ENCODE measurements at places on chromosomes 7 and 10.

- no peak for DNase-seq
Observed at GRCh38 chr10:70285476-70285831, 1.6 kb upstream of the NPFFR1 start.

DNA sequence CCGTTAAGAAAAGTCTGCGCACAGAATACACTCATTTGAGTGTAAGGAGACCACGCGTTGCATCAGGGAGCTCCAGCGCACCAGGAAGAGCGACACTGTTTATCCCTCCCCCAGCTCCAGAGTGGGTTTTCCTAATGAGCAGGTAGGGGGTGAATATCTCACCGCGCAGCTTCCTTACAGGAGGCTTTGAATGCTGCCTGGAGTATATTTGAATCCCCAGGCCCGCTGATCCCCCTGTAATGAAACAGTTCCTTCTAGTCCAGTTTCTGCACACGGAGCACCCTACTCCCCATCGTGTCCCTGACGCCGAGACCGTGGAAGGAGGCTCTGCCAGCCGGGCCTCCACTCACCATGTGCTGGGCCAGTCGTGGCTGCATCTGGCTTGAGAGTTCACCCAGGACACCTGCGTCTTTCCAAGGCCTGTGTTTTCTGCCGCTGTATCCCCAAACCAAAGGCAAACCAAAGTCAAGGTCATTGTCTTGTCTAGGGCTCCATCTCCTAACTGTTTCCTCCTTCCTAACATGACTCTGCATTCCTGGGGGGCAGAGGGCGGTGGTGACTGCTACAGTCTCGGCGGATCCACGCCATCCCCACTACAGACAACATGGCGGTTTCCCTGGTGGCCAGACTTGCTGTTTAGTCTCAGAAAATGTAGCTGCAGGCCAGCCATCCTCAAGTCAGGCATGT, 167.8 kb downstream of the USP6NL start:
- no peak for DNase-seq

- no peak for DNase-seq
Observed at GRCh38 chr10:96380821-96381220, 22.0 kb upstream of the OPALIN start.

GRCh38 chr7:130932667-130933432, 198.8 kb upstream of the KLF14 start:
- no peak for DNase-seq

DNA sequence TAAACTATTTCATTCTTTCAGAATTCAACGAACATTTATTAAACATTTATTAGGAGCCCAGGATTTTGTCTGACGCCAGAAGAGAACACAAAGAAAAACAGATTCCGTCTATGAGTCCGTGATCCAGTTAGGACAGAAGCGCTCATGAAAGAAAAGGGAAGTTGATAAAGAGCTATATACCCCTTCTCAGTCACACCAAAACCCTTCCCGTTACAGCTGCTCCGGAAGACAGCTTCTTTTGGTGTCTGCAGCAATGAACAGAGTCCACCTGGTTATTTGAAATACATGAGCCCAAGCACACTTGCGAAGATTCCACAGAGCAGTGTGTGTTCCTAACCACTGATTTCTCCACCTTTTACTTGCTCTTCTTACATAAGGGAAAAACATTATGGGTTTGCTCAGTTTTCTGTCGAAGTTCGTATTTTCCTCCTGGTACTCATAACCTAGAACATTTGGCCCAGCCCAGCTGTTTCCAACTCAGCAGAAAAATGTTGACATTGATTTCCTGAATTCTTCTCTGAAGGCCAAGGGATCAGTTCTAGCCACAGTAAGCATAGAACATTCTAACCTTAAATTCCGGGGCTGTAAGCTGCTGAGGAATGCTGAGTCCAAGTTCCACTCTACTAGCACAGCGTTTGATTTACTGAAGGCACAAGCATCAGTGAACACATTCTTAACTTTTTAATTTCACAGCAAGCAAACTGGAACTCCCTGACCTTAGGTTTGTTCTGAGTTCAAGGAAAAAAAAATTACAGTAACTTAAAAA, 206.5 kb downstream of the SORCS1 start:
- DNase-seq = no peak

DNA sequence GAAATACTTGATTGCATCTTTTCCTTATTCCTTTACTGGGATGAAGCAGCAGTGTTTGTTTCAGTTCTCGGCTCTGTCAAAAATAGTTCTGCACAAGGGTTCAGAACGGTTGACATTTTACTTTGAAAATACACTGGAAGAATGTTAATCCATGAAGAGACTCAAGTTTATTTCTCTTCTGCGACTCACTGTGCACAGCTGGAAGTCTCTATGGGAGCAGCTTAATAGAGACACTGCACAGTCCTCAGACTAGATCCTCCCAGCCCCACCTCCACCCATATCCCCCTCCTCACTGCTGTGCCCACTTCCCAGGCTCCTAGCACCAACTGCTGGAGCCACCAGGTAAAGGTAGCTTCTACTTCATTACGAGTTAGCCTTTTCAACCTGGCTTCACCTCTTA, 517.8 kb downstream of the GRID1 start:
- no peak for DNase-seq

DNA sequence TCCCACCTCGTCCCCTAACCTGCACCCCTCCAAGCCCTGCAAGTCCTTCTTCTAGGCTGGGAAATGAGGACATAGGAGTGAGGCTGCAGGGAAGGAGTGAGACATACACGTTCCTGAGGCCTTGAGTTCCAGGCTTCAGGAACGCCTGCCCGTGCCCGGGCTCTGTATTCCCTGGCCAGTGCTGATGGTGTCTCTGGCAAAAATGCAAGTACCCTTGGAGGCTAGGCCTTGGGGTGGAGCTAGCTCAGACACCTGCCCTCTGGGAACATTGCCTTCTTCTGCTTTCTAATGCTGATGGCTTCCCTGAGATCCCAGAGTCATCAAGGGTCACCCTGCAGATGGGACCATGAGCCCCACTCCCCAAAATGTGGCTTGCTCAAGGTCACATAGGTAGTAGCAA, 76.0 kb downstream of the GRK5 start:
- DNase-seq = no peak

- DNase-seq = no peak
Observed at GRCh38 chr10:91164520-91165065, 55.9 kb upstream of the PCGF5 start.

DNA sequence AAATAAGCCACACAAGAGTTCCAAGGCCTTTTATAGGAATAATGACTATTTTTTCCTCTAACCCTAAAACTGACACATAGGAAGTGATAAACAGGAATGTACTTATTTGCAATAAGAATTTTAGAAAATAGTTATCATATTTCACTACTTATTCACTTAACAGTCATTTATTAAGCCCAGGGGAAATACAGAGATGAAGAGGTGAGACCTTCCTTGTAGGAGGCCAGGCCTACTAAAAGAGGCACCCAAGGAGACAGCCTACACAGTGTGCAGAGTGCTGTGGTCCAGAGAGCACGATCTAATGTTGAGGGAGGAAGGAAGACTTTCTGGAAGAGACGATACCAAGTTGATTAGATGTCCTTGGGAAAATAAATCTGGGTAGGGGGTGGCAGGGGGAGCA, 45.0 kb upstream of the PPP1R3C start:
- no peak for DNase-seq

DNA sequence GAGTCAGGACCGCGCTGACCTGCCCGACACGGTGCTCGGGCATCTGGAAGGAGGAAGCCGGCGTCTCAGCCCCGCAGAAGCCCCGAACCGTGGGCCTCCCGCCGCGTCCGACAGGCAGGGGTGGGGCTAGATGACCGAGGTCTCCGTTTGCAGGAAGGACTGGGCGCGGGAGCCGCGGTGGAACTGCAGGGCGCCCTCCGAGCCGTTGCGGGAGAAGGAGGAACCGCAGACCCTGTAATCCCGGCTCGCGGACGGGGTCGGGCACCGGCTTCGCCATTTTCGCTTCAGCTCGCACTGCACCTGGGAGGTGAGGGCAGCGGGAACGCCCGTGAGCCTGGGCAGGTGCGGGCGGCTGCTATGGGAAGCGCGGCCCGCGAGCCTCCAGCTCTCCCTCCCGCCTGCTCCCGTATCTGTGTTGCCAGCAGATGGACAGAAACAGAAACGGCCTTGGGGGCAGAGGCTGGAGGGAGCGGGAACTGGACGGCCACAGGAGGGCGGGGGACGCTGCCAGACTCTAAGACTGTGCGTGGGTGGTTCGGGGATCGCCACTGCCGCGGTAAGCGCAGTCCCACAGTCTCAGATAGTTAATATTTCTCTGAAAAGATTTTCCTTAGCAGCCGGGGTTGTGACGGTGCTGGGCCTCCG, 114.1 kb downstream of the VIPR2 start:
- DNase-seq = no peak

GRCh38 chr7:109456116-109456515, 886.4 kb downstream of the DNAJB9 start:
- no peak for DNase-seq

DNA sequence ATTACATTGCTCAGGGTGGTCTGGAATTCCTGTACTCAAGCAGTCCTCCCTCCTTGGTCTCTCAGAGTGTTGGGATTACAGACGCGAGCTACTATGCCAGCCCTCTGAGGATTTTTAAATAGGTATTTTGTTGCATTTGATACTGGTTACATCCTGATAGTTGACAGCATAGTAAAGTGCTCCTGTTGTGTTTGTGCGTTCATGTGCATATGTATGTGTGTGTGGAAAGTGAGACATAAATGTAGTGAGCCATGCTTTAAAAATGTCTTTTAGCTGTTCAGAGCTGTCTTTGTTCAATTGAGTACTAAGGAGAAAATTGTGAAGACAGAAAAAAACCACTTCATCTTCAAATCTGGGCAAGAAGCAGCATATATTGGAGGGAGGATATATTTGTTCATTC, 27.8 kb downstream of the ZNRF2 start:
- DNase-seq = no peak

DNA sequence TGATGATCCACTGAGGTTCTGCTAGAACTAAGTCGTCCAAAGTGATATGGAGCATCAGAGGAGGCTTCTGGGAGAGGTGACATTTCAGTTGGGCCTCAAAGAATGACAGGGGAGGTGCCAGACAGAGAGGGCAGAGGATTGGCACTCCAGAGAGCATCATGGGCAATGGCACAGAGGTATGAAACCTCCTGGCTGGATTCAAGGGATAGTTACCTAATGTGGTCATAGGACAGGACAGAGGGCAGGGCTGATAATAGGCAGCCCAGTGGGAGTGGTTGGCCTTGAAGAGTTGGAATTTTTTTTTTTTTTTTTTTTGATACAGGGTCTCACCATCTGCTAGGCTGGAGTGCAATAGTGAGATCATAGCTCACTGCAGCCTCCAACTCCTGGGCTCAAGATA, 7.6 kb downstream of the SRRM3 start:
- no peak for DNase-seq

- no peak for DNase-seq
Observed at GRCh38 chr7:158302274-158303070, 285.2 kb downstream of the PTPRN2 start.

DNA sequence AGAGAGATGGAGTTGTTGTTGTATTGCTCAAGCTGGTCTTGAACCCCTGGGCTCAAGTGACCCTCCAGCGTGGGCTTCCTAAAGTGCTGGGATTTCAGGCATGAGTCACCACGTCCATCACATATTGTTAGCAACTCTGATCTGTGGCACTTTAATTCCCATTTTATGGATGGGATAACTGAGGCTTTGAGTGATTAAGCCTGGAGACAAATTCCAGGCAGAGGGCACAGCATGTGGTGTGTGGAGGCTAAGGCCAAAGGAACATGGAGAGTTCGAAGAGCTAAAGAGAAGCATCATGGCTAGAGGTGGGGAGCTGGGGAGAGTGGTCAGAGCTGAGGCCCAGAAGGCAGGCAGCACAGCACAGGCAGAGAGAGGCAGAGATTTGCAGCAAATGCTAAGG, 458.4 kb downstream of the XPNPEP1 start:
- DNase-seq = no peak

GRCh38 chr7:156684251-156684650, 43.7 kb downstream of the RNF32 start:
- no peak for DNase-seq

DNA sequence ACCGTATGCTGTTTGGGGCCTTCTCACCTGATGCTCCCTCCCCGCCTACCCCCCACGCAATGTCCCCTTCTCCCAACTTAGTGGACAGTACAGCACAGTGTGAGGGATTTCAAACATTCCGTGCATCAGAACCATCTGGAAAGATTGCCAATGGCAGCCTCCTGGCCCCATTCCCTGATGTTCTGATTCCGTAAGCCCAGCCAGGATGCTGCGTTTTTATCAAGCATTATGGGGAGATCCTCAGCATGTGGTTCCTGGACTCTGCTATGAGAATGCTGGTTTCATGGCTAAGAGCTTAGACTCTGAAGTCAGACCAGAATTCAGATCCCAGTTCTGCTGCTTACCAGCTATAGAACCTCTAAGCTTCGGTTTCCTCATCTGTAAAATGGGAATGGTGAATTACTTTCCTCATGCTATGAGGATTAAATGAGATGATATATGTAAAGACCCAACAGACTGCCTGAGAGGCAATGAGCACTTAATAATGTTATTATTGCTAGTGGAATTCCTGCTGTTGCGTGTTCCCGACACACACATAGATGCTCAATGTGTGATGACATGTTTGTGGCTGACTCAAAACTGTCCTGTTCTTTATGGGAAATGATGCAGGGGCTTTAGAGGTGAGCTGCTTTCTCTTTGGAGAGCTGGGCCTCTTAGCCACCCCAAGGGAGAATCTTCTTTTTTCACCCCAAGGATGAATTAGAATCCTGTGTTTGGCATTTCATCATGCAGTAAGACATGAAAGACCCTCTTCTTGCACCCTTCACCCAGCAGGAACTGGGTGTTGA, 60.8 kb upstream of the SMNDC1 start:
- no peak for DNase-seq

DNA sequence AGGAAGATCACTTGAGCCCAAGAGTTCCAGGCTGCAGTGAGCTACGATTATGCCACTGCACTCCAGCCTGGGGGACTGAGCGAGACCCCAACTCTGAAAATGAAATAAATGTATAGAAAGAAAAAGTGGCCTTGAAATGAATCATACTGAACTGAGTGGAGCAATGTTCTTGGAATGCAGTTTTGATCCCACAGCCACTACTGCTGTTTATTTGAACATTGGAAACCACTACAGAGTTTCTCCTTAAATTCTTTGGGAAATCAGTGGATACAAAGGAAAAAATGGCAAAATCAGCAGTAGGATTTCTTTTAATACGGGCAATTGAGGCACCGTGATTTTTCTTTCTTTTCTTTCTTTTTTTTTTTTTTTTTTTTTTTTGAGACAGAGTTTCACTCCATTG, 637.4 kb downstream of the GALNT17 start:
- DNase-seq = no peak

- no peak for DNase-seq
Observed at GRCh38 chr10:101901340-101901739, 57.7 kb upstream of the KCNIP2 start.

All from activated naive CD4-positive, alpha-beta T cell (primary cell).